ENCODE measurements at places on chromosomes 1 and 21.

DNA sequence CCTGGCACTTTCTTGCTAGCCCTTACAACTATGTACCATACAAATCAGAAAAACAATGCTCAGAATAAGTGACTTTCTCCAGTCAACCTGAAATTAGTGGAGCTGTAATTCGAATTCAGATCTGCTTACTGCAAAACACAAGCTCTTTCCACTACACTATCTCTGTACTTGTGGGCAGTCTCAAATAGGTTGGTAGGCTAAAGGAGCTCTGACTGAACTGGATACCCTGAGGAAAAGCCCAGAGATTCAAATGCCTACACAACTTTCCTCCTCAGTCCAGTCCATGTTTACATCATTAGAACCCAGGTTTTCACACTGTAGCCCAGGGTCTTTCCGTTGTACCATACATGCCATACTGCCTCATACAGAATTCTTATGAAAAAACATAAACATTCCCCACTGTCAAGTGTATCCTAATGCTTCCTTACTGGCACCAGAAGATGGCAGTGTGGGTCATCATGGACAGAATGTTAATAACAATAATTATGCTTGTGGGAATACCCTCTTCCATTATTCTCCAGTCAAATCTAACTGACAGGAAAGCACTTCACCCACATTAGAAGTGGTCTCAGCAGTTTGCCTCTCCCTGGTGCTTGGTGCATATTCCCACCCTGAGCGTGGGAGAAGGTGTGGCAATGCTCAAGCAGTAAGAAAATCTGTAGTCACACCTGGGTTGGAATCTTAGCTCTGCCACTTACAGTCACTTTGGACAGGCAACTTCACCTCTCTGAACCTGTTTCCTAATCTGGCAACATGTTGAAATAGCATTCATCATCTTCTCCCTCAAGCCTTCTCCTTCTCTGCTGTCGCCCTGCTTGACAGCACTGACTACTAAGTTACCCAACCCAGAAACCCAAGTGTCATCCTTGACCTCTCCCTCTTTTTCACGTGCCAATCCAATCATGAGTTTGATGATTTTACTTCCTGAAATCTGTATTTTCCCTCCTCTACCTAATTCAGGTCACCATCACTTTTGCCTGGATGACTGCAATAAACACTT lies 14.4 kb upstream of the ZFYVE9 start:
- no peak for DNase-seq

DNA sequence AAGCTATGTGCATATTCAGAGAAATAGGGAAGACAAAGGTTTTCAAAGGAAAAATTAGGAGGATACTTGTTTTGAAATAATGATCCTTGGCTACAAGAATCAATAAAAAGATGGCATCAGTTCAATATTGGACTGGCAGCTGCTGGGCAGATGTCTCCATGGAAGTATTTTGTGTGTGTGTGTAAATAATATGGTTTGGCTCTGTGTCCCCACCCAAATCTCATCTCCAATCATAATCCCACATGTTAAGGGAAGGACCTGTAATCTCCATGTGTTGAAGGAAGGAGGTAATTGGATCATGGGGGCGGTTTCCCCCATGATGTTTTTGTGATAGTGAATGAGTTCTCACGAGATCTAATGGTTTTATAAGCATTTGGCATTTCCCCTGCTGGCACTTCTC lies 40.4 kb upstream of the LRRC7 start:
- no peak for DNase-seq

DNA sequence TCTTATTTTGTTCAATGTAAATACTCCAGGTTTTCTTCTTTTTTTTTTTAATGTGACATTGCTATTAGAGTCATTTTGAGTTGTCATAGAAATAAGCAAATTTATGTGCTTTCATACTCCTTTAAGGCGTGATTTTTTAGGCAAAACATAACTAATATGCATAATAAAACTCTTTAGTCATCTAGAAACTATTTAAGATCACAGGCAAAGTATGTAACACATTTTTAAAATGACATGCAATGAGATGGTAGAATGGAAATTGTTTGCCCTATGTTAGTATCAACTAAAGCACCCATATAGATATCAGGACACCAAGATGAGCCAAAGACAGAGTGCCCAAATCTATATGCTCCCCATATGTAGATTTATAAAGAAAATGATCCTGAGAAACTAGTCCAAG lies 41.5 kb upstream of the SGIP1 start:
- no peak for DNase-seq

GRCh38 chr1:7043191-7043549 lies 257.9 kb downstream of the CAMTA1 start:
- no peak for DNase-seq

- no peak for DNase-seq
Measured at GRCh38 chr1:179781962-179782361, 38.9 kb downstream of the FAM163A start.

DNA sequence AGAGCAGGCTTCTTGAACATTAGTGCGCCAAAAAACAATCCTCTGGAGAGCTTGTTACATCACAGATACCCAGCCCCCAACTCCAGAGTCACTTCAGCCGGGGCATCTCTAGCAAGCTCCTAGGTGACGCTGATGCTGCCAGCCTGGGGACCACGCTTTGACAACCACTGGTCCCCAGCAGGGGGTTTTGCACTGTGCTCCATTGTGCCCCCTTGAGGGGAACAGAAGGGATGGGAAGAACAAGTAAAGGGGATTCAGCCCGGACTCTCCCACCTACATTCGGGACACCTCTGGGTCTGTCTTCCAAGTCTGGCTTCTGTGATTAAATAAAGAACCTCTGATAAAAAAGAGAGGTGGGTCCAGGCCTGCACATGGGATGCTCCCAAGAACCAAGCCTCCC lies 60.4 kb downstream of the ATP5PO start:
- no peak for DNase-seq

GRCh38 chr1:225526878-225527277 lies 99.0 kb upstream of the LBR start:
- DNase-seq = no peak

- DNase-seq = no peak
Measured at GRCh38 chr1:213940947-213941346, 46.8 kb upstream of the PROX1 start.

- no peak for DNase-seq
Measured at GRCh38 chr1:82632155-82632554, 831.4 kb downstream of the ADGRL2 start.

DNA sequence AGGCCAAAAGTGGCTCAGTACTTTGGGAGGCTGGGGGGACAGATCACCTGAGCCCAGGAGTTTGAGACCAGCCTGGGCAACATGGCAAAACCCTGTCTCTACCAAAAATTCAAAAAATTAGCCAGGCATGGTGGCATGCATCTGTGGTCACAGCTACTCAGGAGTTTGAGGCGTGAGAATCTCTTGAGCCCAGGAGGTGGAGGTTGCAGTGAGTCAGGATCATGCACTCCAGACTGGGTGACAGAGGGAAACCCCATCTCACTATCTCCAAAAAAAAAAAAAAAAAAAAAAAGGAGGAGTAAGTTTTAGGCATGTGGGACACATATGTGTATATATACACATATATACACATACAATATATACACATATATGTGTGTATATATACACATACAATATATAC lies 165.3 kb upstream of the DPYD start:
- DNase-seq = no peak

GRCh38 chr21:46139686-46140085 lies 15.7 kb downstream of the FTCD start:
- DNase-seq = no peak

- no peak for DNase-seq
Measured at GRCh38 chr1:23578311-23578996, 19.2 kb upstream of the ID3 start.

- DNase-seq = no peak
Measured at GRCh38 chr1:147080671-147081394, 91.4 kb downstream of the PRKAB2 start.

DNA sequence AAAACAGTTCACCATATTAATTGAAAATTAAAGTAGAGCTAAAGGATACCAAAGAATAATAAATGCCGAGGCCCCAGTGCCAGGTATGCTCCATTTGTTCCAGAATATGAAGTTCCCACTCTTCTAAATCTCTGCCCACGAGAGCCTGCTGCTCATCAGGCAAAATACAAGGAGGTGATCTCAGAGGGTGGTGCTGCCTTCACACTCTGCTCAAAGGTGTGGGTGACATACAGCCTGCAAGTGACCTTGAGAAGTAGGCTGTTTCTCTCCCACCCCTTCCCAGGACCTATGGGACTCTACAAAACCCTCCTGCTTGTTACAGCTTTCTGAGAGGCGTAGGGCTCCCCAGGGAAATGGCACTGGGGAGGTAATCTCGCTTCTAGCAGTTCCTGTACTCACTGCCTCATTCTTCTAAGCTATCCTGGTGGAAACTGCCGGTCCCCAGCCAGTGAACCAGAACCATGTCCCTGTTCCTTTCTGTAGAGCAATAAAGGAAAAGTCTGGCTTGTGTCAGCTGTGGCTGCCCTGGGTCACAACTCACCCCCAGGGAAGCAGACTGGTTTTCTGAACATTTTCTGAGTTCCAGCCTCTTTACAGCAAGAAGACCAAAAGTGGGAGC lies 26.9 kb upstream of the DPT start:
- DNase-seq = no peak

DNA sequence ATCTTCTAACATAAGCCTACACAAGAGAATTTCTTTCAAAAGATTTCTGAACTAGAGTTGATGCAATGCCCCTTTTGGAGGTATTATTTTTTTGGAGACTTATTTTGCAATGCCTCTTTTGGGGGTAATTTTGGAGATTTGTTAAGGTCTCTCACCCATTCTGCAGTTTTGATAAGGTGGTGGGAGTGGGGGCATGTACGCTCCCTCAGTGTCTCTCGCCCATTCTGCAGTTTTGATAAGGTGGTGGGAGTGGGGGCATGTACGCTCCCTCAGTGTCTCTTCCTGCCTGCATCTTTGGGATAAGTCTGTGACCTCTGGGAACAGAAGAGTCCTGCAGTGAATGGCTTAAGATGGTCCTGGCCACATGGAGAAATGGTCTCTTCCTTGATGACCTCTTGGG lies 312.2 kb downstream of the ZP4 start:
- DNase-seq = no peak

DNA sequence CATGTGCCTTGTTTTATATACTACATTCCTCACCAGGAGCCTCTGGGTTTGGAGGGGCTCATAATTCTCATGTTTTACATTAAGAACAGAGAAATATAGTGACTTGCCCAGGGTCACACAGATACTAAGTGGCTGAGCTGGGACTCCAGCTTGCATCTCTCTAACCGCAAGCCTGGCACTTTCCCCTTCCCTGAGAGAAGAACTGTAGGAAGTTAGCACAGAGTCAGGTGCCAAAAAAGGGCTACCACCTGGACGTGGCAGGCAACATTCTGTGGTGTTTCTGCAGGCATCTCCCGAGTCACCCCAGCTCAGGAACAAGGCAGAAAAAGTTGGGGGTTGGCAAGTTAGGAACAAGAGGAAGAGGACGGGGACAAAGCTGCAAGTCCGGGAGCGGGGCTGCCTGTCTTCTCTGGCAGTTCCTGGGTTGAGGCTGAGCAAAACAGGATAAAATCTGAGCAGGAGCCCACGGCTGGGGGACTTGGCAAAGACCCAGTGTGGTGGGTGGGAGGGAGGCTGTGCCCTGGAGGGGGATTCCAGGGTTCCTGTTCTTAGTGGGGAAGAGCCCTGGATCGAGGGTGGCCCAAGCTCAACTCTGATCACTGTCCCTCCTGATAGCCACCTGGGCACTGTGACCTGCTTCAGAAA lies 9.8 kb downstream of the PLA2G5 start:
- no peak for DNase-seq
